CD8-positive, alpha-beta memory T cell (primary cell): ENCODE measurements at places on chromosomes 2 and 18. TPM values are rescaled to one million over a fixed set of nuclear protein-coding genes. Genes with fewer than 3 reads are reported as not detected.

GRCh38 chr2:44084850-44085249, 83.8 kb upstream of the PPM1B start:
- no peak overlapping the region for H3K4me3 ChIP-seq
- peaks cover 5% of the 10 kb centered on the region for H3K4me1 ChIP-seq
- DNase-seq = no peak
- no peaks in the 10 kb centered on the region for H3K36me3 ChIP-seq

DNA sequence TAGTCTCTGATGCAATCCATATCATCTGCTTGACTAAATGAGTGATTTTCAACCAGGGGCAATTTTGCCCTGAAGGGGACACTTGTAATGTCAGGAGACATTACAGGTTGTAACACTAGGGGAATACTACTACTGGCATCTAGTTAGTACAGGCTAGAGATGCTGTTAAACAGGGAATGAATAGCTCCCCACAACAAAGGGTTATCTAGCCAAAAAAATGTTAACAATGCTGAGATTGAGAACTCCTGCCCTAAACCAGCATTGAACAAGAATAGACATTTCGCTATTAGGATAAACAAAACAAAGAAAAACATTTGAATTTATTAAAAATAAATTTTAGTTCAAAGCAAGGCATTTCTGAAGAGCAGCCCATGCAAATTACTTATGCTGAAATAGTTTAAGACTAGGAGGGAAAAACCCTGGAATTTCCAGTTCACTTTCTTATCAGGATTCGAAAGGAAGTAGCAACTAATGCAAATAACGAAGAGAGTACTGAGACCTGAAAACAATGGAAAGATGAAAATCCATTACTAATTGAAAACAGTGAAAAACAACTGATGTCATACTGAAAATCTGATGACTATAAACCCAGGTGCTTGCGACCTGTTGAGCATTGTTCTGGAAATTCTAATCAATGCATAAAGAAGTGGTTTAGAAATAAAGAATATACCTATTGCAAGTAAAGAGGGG, 53.1 kb downstream of the CAB39 start:
- no peaks in the 10 kb centered on the region for H3K27me3 ChIP-seq
- no peak for DNase-seq
- peaks cover 10% of the 10 kb centered on the region for H3K36me3 ChIP-seq
- H3K27ac ChIP-seq = no peak overlapping the region
- H3K4me1 ChIP-seq = peaks cover 5% of the 10 kb centered on the region

The DOCK10 gene
- 135 TPM for total RNA-seq

- no peak overlapping the region for H3K27ac ChIP-seq
- H3K4me1 ChIP-seq = no peaks in the 10 kb centered on the region
- no peak overlapping the region for H3K4me3 ChIP-seq
- H3K27me3 ChIP-seq = no peaks in the 10 kb centered on the region
- H3K36me3 ChIP-seq = no peaks in the 10 kb centered on the region
Observed at GRCh38 chr2:235616885-235617284, 123.0 kb downstream of the AGAP1 start.

DNA sequence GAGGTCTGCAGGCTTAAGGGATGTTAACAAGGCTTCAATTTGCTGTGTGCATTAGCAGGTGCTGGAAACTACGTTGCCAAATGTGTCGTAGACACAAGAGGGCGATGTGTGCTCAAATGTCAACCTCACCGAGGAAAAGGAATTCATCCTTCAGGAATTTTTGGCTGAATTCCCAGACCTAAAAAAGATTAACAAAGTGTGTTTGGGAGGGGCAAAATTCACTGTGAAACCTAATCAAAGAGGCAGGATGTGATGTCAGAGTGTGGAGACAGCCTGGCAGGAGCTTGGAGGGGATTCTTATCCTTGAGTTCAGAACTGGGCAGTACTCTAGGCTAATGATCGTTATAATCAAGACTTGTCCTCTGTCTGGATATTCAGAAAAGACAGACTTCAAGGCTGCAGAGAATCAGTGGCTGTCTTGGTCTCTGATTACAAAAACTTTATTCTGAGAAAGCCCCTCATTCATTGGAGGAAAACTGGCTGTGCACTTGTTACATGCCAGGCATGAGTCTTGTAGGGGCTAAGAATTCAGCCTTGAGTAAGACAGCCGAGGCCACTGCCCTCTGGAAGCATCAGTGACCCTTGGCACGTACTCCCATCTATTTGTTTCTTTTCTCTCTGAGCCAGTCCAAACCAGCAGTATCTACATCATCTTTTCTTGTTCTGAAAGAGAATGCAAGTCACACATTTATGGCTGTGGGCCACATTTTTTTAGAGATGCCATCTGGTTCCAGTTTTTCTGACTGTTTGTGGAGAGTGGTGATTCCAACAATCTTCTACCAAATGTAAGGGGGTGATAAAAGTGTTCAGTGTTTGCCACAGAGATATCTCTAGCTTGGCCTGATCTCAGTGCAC, 18.7 kb upstream of the SCYGR1 start:
- peaks cover 7% of the 10 kb centered on the region for H3K4me1 ChIP-seq
- DNase-seq = no peak
- H3K27me3 ChIP-seq = no peaks in the 10 kb centered on the region
- no peak overlapping the region for H3K27ac ChIP-seq

- DNase-seq = no peak
- H3K27ac ChIP-seq = no peak overlapping the region
- H3K27me3 ChIP-seq = no peaks in the 10 kb centered on the region
- H3K36me3 ChIP-seq = no peaks in the 10 kb centered on the region
- H3K4me3 ChIP-seq = no peak overlapping the region
Observed at GRCh38 chr2:227626580-227627151, 9.4 kb downstream of the SCYGR4 start.

The SH3RF3 gene
- total RNA-seq = 0.31 TPM

The EMX1 gene
- 0.82 TPM for total RNA-seq

- peaks cover 8% of the 10 kb centered on the region for H3K4me1 ChIP-seq
- no peak overlapping the region for H3K4me3 ChIP-seq
- no peaks in the 10 kb centered on the region for H3K36me3 ChIP-seq
- no peak overlapping the region for H3K27ac ChIP-seq
- H3K27me3 ChIP-seq = peaks cover 17% of the 10 kb centered on the region
- no peak for DNase-seq
Observed at GRCh38 chr2:74436848-74437695, 4.7 kb downstream of the RTKN start.

DNA sequence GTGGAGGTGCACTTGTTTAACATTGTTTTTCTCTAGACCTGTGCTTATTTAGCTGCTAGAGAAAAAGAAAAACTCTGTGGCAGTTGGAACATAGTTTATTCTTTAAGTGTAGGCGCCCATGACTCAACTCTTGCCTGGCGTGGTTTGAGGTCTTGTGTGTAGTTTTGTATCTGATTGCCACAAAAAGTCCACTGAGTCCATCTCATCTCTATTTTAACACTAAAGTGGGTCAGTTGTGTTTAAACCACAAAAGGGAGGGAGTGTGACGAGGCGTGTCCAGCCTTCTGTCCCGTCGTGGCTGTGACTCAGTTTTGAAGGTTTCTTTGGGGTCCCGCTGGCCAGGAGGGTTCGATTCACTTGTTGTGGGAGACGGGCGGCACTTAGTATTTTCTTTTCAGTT, 15.3 kb upstream of the UGT1A9 start:
- H3K27ac ChIP-seq = no peak overlapping the region
- H3K4me3 ChIP-seq = no peak overlapping the region
- no peak for DNase-seq
- no peaks in the 10 kb centered on the region for H3K27me3 ChIP-seq
- H3K4me1 ChIP-seq = no peaks in the 10 kb centered on the region
- H3K36me3 ChIP-seq = no peaks in the 10 kb centered on the region

The CCDC148 gene
- not detected for total RNA-seq

The SLC19A3 gene
- not detected for total RNA-seq

GRCh38 chr2:206245265-206245672, 29.2 kb upstream of the ZDBF2 start:
- no peaks in the 10 kb centered on the region for H3K27me3 ChIP-seq
- H3K27ac ChIP-seq = no peak overlapping the region
- no peaks in the 10 kb centered on the region for H3K36me3 ChIP-seq
- H3K4me1 ChIP-seq = no peaks in the 10 kb centered on the region
- H3K4me3 ChIP-seq = no peak overlapping the region

The HS6ST1 gene
- 18.2 TPM for total RNA-seq

The ARHGAP25 gene
- total RNA-seq = 74.7 TPM

The KIF5C gene
- total RNA-seq = 19.8 TPM

- no peak overlapping the region for H3K4me3 ChIP-seq
- no peaks in the 10 kb centered on the region for H3K4me1 ChIP-seq
- no peak overlapping the region for H3K27ac ChIP-seq
- H3K27me3 ChIP-seq = no peaks in the 10 kb centered on the region
Observed at GRCh38 chr2:207257251-207258250, 91.8 kb upstream of the KLF7 start.

DNA sequence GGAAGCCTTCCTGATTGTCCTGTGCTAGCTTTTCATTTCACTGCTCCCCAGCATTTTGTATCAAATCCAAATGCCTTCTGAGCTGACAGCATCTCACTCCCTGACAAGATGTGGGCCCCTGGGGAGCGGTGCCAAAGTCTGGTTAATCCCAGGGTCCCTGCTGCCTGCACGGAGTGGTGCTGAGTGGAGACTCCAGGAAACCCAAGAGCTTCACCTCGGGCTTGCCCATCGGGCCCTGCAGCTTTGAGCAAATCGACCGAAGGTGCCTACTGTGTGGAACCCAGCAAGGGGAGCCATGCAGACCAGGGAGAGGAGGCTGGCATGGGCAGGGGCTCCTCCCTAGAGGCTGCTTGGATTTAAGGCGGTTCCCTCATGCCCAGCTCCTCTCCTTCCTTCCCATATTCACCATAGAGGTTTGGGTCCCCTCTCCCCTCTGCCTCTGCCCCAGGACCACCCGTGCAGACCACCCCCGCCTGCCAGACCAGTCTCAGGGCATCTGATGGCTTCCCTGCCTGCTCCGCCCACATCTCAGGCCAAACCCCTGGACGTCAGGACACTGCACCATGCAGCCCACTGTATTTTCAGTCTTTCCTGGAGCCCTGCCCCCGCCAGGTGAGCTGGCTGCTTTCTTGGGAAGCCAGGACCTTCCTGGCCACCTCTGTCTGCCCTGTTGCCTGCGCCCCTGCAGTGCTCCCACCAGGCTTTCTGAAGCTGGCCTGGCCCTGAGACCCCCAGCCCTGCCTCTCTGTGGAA, 37.8 kb downstream of the RRM2 start:
- no peak overlapping the region for H3K4me3 ChIP-seq
- no peak for DNase-seq
- H3K27ac ChIP-seq = no peak overlapping the region
- no peaks in the 10 kb centered on the region for H3K27me3 ChIP-seq

The CTAGE1 gene
- not detected for total RNA-seq

GRCh38 chr2:27448381-27448780, 6.2 kb downstream of the KRTCAP3 start:
- no peaks in the 10 kb centered on the region for H3K4me1 ChIP-seq
- no peaks in the 10 kb centered on the region for H3K36me3 ChIP-seq
- H3K27me3 ChIP-seq = no peaks in the 10 kb centered on the region
- no peak for DNase-seq
- H3K4me3 ChIP-seq = no peak overlapping the region

The EPHA4 gene
- 10.2 TPM for total RNA-seq

The HMSD gene
- total RNA-seq = 11.4 TPM

DNA sequence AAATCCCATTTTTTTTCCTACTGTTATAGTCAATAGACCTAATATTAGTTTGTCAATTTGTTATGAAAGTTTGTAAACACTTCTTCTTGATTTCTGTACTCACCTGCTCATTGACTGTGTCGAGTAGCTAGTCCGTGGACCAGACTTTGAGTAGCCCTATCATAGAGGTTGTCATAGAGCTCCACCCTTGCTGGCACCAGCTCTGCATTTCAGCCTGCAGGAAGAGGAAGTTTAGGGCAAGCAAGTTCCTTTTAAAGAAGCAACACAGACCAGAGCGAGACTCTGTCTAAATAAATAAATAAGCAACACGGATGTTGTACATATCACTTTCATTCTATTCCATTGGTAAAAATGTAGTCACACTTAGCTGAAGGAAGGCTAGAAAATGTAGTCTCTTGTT, 74.0 kb downstream of the MCFD2 start:
- no peaks in the 10 kb centered on the region for H3K36me3 ChIP-seq
- H3K27me3 ChIP-seq = no peaks in the 10 kb centered on the region
- H3K27ac ChIP-seq = no peak overlapping the region
- H3K4me3 ChIP-seq = no peak overlapping the region

DNA sequence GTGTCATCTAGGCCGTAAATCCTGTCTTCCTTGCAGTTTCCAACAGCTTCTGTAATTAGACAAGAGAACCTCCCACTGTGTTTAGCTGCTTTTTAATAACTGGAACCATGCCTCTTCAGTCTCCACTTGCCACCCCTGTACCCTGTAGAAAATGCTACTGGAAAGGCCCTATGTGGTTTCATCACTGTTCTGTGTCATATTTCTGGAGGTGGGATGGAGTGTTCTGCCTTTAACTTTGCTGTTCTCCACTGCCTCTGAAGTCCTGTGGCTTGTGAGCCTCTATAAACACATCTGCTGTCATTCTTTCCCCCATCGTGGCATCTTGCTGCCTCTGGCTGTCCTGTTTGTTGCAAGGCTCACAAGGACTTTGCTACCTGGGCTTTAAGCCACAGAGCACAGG, 17.9 kb downstream of the MGAT5 start:
- DNase-seq = no peak
- no peak overlapping the region for H3K27ac ChIP-seq
- H3K36me3 ChIP-seq = peaks cover 3% of the 10 kb centered on the region
- peaks cover 15% of the 10 kb centered on the region for H3K4me1 ChIP-seq
- no peaks in the 10 kb centered on the region for H3K27me3 ChIP-seq
- no peak overlapping the region for H3K4me3 ChIP-seq

The MPPE1 gene
- total RNA-seq = 37.7 TPM

DNA sequence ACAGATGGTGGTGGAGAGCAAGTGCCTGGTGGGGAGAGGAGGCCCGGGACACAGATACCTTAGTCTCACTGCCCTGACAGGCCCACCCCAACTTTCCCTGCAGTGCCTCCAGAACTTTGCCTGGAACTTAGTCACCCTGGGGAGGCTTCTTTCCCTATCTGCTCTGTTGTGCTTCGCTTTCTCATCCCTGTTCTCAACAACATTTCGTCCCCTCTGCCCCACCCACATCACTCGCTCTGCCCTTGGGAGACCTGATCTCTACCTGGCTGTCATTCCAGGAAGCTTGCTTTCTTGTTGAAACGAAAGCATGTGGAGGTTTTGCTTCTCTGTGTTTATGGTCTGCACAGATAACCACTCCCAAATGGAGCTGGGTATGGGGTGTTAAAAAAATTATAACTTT, 93.8 kb downstream of the PRKCE start:
- H3K4me3 ChIP-seq = no peak overlapping the region
- H3K36me3 ChIP-seq = no peaks in the 10 kb centered on the region
- no peak overlapping the region for H3K27ac ChIP-seq
- H3K4me1 ChIP-seq = no peaks in the 10 kb centered on the region
- no peak for DNase-seq

- no peaks in the 10 kb centered on the region for H3K4me1 ChIP-seq
- H3K27ac ChIP-seq = no peak overlapping the region
- H3K4me3 ChIP-seq = no peak overlapping the region
- no peaks in the 10 kb centered on the region for H3K27me3 ChIP-seq
- H3K36me3 ChIP-seq = no peaks in the 10 kb centered on the region
Observed at GRCh38 chr18:54020966-54021365, 203.5 kb downstream of the MBD2 start.

DNA sequence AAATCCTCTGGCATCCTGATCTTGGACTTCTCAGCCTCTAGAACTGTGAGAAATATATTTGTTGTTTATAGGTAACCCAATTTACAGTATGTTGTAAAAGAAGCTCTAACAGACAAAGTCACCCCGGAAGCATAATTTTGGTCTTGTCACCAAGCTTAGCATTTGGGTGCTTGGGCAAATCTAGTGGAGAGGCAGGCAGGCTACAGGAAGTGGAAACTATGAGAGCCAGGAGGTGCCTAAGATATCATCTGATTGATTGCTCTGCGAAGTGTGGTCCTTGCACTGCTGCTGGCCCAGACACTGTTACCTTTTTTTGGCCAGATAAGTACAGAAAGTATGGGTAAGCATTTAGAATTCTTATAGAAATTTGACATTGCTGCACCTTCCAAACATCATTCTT, 102.9 kb downstream of the CDC42EP3 start:
- H3K27me3 ChIP-seq = no peaks in the 10 kb centered on the region
- H3K36me3 ChIP-seq = no peaks in the 10 kb centered on the region
- H3K4me3 ChIP-seq = no peak overlapping the region
- DNase-seq = no peak
- peaks cover 12% of the 10 kb centered on the region for H3K4me1 ChIP-seq
